ENCODE measurements at places on chromosomes 16 and 17.

GRCh38 chr17:32949181-32949580 is 21.2 kb downstream of the TMEM98 start:
- DNase-seq, result no peak

- no peak for DNase-seq
Measured at GRCh38 chr16:17366299-17366961, 104.3 kb downstream of the XYLT1 start.

- no peak for DNase-seq
Measured at GRCh38 chr16:83494459-83494858, 313.3 kb upstream of the HSBP1 start.

GRCh38 chr16:29663807-29664090 is 702 bp downstream of the SPN start:
- no peak for DNase-seq

GRCh38 chr17:48549281-48549630 is 4.3 kb upstream of the HOXB2 start:
- no peak for DNase-seq

GRCh38 chr17:79353548-79353947 is 257.3 kb downstream of the RBFOX3 start:
- DNase-seq, result no peak

- peak; percentile 87 for DNase-seq
Measured at GRCh38 chr17:7403977-7404736, at the start of gene TMEM256. TMEM256 (minus strand) TSS chr17:7404097; CDS start chr17:7404084, 13 bp downstream.

DNA sequence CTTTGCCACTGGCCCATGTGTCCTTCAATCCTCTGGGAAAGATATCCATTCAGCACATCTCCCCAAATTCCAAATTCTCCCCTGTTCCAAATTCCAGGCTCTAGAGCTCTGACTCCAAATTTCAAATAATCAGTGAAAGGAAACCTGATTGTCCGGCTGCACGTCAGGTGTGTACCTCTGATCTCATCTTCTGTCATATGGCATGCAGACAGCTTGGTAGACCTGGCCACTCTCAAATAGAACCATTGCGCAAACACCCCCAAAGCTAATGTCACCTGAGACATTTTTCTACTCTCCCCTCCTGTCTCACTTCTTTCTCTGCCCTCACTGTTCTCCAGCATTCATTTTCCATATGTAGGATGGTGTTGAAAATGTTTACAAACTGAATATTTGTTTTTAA is 337.0 kb upstream of the DYNLRB2 start:
- no peak for DNase-seq

GRCh38 chr16:59535298-59535697 is 801.2 kb upstream of the GOT2 start:
- DNase-seq, result no peak

DNA sequence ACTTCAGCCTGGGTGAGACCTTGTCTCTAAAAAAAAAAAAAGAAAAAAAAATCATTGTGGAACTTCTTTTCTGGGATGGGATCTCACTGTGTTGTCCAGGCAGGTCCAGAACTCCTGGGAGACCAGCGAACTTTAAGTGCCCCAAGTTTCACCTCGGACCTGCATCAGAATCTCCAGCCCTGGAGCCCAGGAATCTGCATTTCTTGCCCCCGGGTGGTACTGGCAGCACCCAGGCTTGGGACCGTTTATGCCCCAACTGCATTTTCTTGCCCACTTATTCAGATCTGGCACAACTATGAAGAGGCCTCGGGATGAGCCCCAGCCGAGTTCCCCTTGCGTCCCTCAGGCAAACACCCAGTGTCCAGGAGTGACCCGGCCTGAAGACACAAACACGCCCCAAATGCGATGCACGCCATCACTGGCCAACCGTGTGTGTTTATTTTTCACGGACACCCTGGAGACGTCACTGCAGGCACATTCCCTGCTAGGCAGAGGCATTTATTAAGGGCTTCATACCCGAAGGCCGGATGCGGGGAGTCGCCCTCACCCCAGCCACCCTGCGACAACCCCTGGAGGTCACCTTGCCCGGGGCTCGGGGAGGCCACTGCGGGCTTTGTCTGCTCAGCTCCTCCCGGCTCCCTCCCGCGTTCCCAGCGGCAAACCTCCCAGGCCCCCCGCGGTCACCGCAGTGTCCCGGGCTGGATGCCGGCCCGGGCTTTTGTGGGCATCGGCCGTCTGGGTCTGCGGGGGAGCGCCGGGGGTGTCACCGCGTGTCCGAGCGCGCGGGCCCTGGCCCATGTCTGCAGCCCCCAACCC is 684 bp upstream of the SPIRE2 start:
- DNase-seq, result no peak

DNA sequence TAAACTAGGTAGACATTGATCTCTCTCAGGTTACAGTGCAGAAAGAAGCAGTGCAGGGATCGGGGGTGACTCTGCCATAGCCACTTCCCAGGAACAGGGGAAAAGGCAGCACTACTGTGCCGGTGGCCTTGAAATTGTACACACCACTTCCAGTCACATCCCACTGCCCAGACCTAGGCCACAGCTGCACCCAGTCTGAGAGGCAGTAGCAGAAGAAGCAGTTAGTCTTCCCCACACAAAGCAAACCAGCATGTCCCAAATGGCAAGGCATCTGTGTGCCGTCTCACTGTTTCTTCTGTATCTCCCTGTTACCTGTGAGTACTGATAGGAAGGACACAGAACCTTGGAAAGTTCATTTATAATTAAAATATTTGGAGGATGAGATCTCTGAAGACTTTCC is 47.0 kb downstream of the TMC6 start:
- no peak for DNase-seq

GRCh38 chr16:78664811-78665772 is 565.6 kb downstream of the WWOX start:
- no peak for DNase-seq

DNA sequence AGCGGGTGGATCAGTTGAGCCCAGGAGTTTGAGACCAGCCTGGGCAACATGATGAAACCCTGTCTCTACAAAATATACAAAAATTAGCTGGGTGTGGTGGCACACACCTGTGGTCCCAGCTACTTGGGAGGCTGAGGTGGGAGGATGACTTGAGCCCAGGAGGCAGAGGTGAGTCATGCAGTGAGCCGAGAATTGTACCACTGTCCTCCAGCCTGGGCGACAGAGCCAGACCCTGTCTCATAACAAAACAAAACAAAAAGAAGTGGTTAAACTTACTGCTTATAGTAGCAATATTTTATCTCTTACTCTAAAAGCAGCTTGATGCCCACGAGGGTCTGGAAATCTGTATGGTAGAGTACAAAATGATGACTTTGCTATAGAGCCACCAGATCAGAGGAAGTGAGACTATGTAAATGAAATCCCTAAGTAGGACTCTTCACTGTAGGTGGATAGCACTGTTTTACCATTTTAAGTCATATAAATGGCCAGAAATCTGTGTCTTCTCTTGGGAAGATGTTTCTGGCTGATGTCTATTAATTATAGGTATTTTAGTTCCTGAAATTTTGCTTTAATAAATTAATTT is 60.4 kb upstream of the MRC2 start:
- DNase-seq, result no peak

DNA sequence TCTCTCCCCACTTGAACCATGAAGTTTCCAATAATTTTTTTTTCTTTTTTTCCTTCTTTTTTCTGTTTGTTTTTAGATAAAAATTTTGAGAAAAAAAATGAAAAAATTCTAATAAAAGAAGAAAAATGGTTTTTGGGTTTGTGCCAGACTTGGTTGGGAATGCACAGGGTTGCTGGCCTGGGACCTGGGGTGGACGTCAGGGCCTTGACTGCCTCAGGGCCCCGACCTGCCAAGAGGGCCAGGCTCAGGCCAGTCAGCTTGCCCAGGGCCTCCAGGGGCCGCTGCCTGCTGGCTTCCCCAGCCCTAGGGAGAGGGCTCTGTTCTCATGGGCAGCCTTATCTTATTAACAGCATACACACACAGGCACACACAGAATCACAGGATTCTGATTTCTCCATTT is 6.5 kb downstream of the TBX6 start:
- DNase-seq, result no peak

GRCh38 chr16:8808009-8808408 is 10.4 kb downstream of the PMM2 start:
- no peak for DNase-seq

DNA sequence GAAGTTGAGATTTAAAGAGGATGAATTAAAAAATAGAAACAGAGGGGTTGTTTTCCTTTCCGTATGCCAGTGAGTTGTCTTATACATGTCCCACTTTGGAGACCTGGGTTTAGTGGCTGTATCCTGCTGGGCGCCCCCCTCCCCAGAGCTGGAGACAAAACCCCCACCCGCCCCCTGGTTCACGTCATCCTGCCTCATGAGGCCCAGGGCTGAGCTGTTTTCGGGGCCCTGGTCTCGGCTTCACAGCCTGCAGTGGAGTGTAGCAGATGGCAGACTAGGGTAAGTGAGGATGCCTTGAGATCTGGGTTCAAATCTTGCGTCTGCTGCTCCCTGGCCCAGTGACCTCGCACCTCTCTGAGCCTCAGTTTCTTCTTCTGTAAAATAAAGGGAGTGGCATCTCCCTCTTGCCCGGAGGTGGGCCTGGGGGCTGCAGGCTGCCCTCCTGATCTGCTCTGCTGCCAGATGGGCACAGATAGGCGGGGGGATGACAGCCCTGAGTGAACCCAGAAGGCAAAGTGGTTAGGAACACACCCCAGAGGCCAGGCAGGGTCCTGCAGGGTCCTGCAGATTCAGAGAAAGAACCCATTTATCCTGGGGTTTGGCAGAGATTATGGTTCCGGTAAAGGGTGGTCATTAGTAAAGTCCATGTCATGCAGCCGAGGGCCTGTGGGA is 45.1 kb downstream of the SOCS3 start:
- no peak for DNase-seq

- DNase-seq, result no peak
Measured at GRCh38 chr16:28504707-28505404, 1.8 kb downstream of the IL27 start.

GRCh38 chr17:37752482-37752881 is 7.6 kb upstream of the HNF1B start:
- DNase-seq, result no peak

DNA sequence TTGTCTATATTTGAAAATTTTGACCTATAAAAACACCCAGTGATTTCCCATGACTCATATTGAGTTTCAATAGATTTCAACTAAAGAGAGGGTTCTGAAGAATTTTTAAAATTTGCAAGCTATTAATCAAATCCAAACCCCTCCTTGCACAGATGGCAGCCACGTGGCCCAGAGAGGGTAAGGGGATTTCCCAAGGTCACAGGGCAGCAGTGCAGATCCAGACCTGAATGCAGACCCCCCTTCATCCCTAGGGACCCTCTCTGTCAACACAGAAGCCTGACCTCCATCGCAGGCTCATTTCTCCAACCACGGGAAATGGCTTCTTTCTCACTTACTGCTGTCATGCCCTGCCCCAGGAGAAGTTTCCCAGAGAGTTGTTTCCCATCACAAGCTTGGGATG is 24.7 kb upstream of the CES5A start:
- no peak for DNase-seq

DNA sequence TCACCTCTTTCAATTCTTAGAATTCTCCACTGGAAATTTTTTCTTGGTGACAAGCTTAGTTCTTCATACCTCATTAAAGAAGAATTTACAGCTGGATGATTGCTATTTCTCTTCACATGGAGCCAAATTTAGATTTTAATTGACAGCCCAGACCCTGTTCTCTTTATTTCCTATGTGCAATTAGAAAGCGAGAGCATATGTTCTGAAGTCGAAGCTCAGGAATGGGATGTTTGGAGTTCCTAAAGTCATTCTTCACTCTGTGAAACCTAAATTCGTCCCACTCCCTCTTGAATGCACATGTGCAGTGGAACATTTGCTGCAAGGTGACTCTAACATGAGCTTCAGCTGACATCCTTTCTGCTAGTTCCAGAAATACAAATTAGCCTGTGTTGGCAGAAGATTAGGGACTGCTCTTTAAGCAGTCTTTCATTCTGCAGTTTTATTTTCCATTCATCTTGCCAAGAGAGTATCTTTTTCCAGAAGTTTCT is 129.3 kb upstream of the KCNJ16 start:
- DNase-seq, result no peak

GRCh38 chr16:2795395-2796143 is 2.7 kb upstream of the PRSS41 start:
- no peak for DNase-seq

DNA sequence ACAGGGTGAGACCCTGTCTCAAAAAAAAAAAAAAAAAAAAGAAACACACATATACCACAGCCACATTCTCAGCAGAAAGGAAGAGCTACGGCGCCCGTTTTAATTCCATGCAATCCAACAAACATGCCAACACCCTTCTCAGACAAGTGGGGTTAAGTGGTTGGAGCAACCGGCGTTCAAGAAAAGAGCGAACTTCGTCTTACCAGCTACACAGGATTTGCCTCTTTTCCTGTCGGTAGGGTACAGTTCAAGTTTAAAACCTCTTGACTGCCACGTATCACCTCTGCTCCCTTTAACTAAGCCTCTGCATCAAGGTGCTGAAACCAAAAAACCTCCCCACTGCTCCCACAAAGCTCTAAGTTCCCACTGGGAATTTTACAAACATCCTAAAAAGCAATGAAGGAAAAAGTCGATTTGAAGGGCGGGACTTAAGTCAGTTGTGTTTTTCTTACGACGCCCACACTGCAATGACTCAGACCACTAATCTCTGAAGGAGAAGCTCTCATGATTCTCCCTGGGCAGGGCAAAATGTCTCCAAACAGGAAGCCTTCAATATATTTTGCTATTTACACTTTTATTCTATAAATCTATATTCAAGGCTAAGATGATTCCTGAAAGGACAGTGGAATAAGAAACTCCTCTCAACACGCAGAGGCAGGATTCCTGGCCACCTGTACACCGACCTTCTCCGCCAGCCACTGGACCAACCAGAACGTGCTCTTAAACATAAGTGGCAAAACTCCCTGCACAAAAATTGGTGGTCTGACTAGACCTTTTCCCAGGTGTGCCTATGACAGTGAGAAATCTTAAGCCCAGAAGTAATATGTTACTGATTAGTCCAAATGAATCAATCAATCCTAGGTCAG is 18.8 kb downstream of the SRP68 start:
- no peak for DNase-seq

GRCh38 chr17:63961355-63962212 is 11.1 kb downstream of the SCN4A start:
- no peak for DNase-seq

DNA sequence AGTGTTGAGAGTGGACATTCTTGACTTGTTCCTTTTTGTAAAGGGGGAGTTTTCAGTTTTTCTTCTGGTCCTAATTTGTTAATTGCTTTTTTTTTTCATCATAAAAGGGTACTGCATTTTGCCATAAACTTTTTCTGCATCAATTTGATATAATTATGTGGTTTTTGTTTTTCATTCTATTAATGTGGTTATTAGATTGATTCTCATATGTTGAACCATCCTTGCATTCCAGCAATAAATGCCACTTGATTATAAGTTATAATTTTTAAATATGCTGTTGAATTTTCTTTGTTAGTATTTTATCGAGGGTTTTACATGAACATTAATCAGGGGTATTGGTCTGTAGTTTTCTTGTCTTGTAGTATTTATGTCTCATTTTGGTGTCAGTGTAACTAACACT is 87.2 kb upstream of the SMIM36 start:
- no peak for DNase-seq

- no peak for DNase-seq
Measured at GRCh38 chr16:12324152-12324551, 347.6 kb downstream of the SNX29 start.

DNA sequence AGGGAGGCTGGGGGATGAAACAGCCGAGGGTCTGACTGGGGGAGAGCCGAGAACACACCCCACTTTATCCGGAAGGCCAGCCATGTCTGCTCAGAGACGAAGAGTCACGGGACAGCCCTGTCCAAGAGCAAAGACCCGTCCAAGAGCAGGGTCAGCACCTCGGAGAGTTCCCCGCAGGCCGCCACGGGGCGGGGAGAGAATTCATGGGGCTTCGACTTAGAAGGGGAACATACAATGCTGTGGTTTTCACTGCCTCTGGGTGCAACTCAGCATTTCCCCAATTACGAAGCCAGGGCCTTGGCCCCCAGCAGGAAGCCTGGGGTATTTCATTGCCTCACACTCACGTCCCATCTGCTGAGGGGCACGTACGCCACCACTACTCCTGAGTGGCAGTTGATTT is 59.3 kb downstream of the JPH3 start:
- DNase-seq, result no peak

Data from activated CD8-positive, alpha-beta memory T cell treated with anti-CD3 and anti-CD28 coated beads for 1 hour (primary cell).